ENCODE measurements at places on chromosomes 3 and 15. TPM values are rescaled to one million over a fixed set of nuclear protein-coding genes. Genes with fewer than 3 reads are reported as not detected.

- DNase-seq: no peak
These were observed 35.8 kb upstream of the HERC1 start for GRCh38 chr15:63869371-63870042.

GRCh38 chr3:55486857-55487380 is at the start of gene WNT5A:
TSS of gene WNT5A (minus strand) at chr3:55487306. CDS start at chr3:55486985, 321 bp downstream.
- no peak for DNase-seq

DNA sequence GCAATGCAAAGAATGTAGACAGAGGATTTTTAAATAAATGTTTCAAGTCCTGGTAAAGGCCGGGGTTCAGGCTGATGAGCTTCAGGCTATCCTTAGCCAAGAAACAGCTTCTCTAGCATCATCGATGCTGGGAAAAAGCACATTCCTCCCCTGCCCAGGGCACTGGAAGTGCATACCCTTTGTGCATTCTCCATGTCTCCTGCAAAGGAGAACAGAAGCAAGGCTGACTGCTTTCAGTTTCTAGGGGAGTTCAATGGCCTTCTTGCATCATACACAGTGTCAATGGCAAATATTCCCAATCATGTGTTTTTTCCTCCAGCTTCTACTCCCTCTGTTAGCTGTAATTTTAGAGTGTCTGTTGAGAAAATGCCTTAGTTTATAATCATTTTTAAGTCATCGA is 59.9 kb downstream of the GPR176 start:
- no peak for DNase-seq

GRCh38 chr3:102511639-102512038 is 76.8 kb downstream of the ZPLD1 start:
- DNase-seq: no peak

DNA sequence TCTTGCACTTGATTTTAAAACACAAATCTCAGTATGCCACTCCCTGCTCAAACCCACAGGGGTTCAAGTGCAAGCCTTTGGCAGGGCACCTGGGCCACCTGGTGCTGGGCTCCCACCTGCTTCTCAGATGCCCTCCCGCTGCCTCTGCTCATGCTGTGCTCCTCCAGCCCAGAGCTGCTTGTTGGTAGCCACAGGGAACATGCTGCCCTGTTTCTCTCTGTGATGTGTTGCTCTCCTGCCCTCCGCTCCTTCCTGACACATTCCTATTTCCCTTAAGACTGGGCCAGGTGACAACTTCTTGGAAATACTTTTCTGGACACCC is 27.1 kb upstream of the KY start:
- no peak for DNase-seq

- no peak for DNase-seq
These were observed 10.4 kb downstream of the ARMC8 start for GRCh38 chr3:138197524-138197923.

- no peak for DNase-seq
These were observed 155.0 kb downstream of the EPHA3 start for GRCh38 chr3:89262309-89262929.

DNA sequence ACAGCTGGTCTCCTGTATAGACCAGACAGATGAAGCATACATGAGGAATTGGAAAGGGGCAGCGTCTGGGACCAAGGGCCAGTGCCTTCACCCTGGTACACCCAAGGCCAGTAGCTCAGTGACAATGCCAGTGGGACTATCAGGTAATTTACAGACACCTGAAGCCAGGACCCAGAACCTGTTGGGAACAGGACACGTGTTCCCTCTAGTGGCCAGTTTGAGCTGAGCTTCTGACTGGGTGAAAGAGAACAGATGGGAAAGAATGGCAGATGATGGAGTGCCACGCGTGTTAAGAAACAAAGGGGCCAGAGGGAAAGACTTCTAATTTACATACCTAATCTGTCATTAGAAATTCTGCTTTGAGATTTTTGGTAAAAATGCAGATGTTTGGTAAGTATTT is 5.1 kb upstream of the SLC25A38 start:
- peak; percentile 77 for DNase-seq

DNA sequence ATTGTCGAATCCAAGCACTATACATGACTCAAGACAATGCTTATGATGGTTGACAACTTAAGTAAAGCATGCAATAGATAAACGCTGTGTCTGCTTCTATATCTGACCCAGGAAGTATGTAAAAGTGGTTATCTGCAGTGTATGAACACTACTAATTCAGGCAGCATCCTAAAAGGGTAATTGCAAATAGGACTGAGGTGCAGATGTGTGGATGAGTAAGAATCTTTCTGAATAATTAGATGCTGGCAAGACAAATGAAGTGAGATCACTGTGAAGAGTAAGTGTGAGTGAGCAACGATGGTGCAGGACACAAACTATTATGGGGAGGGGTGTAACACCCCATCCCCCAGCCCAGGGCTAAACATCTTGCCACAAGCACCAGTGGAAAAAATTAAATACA is 195.7 kb upstream of the CHRNA7 start:
- DNase-seq: no peak

- no peak for DNase-seq
These were observed 146.0 kb downstream of the POLQ start for GRCh38 chr3:121399820-121400219.

DNA sequence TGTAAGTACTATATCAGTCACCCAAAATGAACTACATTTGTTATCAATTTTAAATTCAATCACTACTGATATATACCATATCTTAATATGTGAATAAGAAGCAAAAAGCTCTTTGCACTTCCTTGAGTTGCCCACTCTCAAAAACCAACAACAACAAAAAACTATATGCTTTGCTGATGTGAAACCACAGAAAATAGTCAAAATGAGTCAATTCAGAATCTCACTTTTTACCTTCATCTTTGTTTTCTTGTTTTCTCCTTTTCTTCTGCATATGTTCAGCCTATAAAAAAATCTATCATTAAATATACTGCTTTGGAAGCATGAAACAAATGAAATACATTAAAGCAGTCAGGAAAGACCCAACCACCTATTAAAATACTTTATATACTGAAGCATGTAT is 80.7 kb downstream of the UBR1 start:
- DNase-seq: no peak

DNA sequence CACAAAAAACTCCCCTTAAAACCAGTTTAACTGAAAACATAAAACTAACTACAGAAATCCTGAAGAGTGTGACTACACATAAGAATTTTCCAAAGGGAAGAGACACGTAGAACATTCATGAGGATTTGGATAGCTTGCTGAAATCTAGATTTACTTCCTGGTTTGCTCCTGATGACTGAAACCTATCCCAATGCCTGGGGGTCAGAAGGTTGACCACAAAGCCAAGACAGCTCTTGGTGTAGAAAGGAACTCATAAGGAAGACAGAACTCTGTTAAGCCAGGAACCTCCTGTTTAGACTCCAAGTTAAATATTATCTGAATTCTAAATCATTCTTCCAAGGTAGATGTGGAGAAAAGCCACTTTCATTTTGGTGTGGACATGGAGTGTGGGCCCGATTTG is 92.8 kb downstream of the TFG start:
- no peak for DNase-seq

Gene ALDH1A2
- total RNA-seq: not detected

Gene MED12L
- total RNA-seq: 3.0 TPM

Gene CD86
- 0.25 TPM for total RNA-seq

DNA sequence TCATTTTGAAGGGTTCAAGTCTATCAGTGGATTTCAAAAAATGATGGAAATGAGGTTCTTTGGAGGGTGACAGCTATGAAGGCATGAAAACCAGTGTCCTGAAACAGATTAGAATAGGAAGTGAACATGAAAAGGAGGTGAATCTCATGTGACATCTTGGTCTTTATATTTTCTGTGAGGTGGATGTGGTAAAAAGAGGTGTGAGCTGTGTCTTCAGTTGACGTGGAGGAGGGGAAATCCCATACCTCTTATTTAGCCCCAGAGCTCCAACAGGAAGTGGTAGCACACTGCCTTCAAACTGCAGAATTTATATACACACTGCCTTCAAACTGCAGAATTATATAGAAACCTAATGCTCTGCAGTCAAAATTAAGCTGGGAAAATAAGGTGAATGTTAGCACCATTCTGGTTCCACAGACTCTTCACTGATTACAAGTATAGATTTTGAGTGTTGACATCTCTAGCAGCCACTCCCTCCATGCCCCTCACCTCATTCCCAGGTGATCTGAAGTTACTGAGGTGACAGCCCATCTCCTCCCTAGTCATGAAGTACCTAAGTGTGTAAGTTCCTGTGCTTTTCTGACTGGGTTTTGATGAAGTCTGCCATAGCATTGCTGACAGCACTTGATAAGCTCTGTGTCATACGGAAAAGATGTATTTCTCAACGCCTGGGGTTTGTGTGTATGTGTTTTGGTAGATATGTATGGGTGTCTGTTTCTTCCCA is 2.7 kb downstream of the RAB8B start:
- DNase-seq: peak; percentile 63

DNA sequence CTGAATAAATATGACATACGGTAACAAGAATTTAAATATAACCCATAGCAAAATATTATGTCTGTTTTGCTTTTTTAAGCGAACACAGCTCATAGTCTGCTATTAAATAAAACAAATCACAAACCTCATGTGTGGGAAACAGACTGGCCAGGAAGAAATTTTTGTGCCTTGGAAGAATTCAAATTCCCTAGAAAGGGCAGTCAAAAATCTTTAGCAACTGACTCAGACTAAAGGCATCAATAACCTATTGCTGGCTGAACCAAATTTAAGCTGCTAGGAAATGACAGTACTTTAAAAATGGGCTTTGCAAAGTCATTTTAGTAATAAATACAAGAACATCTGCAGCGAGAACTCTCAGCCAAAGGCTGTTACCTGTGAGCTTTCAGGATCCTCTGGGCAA is 151.4 kb downstream of the PLD1 start:
- DNase-seq: no peak

DNA sequence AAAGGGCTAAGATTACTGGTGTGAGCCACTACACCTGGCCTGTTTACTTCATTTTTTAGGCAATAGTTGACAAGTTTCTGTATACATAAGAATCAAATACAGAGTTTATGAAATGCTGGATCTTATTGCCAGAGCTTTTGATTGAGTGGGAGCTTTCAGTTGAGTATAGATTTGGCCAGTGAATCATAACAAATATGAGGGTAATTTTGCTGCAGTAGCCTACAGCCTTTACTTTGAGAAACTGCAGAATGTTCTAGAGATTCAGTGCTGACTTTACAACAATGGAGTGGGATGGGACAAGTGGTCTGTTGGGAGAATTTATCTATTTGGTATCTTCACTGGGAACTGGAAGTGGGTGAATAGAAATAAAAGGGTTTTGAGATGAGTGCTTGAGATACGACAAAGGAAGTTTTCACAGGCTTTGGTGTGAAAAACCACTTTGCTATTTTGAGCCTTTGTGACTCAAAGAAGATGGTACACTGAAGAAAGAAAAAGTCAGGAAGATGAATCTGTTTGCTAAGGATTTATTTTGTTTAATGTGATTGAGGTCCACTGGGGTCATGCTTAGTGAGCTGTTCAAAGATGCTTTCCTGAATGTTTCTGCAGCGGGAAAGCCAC is 227.8 kb downstream of the UBE2E2 start:
- DNase-seq: no peak

Gene SUCLG2
- 61.1 TPM for total RNA-seq

Gene SKOR1
- total RNA-seq: 0.18 TPM

DNA sequence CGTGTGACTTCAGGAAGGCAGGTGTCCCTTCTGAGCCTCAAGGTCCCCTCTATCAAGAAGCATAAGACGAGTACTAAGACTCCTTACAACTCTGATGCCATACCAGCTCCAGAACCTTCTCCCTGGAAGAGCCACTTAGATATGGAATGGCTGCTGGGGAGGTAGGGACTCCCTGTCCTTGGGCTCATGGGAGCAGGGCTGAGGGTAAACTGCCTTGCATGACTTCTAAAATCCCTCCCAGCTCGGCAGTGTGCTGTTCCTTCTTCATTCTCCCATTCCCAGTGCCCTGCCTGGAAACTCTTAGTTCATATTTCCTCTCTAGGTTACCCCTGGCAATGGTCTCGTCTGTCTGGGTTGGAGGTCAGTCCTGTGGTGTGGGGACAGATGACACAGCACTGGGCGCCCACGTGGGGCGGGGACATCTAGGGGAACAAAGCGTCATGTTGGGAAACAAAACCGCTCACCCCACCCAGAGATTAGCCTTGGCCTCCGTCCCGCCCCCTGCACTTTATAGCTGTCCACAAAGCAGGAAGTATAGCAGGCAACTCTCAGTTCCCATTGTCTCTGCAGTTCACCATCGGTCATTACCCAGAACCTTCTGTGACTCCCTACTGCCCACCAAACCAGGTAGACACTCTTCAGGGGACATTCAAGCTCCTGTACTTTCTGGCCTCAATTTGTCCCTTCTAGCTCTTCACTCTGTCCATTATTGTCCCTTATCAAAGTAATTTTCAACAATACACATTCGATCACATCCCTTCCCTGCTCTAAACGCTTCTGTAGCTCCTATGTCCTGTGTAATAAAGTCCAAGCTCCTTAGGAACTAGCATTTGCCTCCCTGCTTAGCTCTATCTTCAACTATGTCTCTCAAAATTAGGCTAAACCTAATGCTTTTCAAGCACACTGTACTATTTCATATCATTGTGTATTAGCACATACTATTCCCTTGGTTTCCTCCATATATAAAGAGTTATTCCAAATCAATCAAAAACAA is 73.8 kb downstream of the IQSEC1 start:
- no peak for DNase-seq

GRCh38 chr3:12558706-12559105 is 1.8 kb downstream of the MKRN2 start:
- no peak for DNase-seq

Gene NCEH1
- total RNA-seq: 6.3 TPM

GRCh38 chr3:168843481-168843880 is 747.8 kb upstream of the GOLIM4 start:
- no peak for DNase-seq

DNA sequence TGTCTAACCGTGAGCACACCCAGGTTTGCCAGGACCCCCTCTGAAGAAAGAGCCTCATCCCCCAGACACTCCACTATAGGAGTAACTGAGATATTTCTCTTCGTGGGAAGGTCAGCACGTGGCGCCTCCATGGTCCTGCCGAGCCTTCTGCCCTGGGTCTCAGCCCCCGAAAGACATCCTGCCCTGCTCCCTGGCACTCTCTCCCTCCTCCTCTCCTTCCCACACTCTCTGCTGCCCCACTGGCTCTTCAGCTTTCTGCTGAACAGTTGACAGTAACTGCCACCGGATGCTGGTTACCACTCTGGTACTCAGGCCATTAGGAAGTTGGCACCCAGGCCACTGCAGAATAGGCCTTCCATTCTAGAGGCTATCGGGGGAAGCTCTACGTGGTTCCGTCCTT is 185.2 kb downstream of the UACA start:
- DNase-seq: no peak

Gene NANOGP8
- total RNA-seq: not detected

DNA sequence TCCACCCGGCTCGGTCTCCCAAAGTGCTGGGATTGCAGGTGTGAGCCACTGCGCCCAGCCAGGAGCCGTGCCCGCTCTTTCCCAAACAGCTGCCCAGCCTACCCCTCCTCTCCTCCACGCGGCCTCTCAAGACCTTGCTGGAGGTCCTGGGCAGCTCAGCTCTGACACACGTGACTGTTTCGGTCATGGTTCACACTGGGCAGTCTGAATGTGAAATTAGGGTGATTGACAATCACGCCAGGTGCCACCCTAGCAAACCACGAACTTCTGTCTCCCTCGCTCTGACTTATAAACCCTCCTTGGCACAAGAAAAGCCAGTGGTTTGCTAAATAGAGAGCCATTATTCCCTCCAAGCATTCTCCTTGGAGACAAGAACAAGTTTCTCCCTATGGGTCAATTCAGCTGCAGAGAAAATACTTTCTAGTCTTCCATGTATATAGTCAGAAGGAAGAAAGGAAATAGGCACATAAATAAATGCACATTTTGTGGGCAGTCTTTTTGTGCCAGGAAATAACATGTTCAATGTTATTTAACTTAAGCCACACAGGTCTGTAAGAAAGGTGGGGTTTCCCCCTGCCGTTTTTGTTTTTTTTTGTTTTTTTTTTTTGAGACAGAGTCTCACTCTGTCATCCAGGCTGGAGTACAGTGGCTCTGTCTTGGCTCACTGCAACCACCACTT is 121.9 kb upstream of the MEF2A start:
- DNase-seq: no peak

Data from activated CD4-positive, alpha-beta T cell treated with anti-CD3 and anti-CD28 coated beads for 36 hours (primary cell).